ENCODE measurements at places on chromosomes 4 and X.

- no peak for DNase-seq
Observed at GRCh38 chr4:36320117-36320896, 38.9 kb downstream of the DTHD1 start.

DNA sequence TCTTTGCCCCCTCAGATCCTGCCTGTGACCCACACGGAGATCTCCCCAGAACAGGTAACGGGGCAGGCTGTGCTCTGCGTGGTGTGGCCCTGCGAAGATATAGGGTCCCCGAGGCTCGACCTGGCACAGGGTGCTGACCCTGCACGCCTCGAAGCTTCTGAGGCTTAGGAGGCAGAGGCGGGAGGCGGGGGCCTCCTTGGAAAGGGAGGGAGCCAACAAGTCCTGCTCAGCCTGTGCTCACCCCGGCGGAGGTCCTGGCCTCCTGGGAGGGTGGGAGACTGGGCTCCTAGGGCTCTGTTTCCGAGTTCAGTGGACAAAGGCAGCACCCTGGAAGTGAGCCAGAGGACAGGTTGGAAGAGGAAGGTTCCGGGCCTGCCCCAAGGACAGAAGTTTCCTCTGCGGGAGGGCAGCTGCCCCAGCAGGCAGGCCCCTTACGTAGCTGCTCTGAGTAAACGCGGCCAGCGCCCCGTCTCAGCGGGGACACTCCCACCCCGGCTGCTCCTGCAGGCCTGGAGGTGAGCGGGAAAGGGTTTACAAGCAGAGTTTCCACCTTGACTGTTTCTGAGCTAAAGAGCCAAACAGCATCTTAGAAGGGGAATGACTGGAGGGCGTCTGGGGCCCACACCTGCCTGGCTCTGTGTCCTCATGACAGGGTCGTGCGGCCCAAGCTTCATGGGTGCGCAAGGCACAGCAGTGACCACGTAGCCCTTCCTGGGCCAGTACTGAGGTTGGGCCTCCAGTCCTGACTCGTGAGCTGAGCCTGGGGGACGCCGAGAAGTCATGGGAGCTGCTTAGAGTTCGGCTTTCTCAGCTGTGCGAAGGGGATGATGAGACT lies 16.1 kb downstream of the TMEM175 start:
- DNase-seq = no peak

DNA sequence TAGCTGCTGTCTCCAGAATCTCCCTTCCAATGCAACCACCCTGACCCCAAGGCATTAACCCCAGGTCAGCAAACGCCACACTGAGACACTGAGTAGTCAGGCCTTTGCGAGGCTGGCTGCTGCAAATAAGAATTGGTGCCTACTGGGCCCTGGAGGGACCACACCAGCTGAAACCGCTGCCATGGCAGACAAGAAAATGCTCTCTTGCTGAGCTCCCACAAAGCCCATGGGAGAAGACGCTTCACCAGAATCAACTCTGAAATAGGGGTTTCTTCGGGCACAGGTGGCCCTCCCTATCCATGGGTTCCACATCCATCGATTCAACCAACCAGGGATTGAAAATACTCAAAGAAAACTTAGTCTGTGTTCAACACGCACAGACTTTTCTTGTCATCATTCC lies 26.7 kb upstream of the CRMP1 start:
- DNase-seq = no peak

DNA sequence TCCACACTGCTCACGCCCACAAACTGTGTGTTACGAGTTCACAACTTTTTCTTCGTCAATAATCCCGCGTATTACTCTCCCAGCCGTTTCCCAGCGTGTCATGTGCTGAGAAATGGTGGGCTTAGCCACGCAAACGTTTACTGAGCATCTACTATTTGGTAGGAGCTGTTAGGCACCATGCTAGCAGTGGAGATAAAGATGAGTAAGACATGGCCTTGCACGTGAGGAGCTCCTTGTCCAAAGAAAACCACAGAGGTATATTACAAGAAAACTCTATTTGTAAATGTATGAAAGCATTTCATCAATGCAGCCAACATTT lies 821 bp upstream of the TMEM128 start:
- DNase-seq = no peak
